ENCODE measurements at places on chromosomes 16 and 17.

DNA sequence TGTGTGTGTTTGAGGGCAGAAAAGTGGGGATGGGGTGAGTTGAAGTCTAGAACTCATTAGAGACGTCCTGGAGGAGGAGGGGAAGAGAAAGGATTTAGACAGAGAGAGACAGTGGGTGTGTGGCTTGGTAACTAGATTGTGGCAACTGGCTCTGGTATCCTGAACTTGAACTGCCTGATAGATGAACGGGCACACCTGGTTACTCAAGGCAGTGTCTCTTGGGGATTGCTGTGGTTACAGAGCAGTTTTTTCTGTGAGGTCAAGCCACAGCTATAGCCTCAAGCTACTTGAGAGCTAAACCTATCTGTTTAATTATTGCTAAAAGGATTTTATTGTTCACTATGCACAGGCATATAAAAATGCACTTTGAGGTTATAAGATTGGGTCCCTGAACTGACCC, 29.8 kb upstream of the MYH2 start:
- no peak for DNase-seq

GRCh38 chr16:3952737-3953131, 72.2 kb upstream of the CREBBP start:
- DNase-seq = no peak

GRCh38 chr16:7390974-7391373, 58.3 kb downstream of the RBFOX1 start:
- DNase-seq = no peak

- DNase-seq = peak; percentile 77
Observed at GRCh38 chr16:85523602-85524364, 89.3 kb upstream of the GSE1 start.

- peak; percentile 60 for DNase-seq
Observed at GRCh38 chr16:4273858-4274311, 1.1 kb upstream of the TFAP4 start.

DNA sequence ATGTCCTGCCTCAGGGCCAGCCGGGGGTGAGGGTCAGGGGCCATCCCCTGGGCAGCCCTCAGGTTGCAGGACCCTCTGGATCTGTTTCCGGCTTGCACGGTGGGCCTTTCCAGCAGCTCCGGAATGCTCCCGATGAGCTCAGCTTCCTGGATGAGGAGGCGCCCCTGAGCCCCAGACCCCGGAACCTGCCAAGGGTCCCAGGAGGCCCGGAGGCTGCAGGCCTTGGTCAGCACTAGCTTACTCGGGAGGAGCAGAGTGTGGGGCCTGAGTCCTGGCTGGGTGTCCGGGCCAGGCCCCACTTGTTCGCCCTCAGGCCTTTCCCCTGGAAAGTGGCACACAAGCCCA, 7.6 kb upstream of the C1QTNF8 start:
- no peak for DNase-seq

DNA sequence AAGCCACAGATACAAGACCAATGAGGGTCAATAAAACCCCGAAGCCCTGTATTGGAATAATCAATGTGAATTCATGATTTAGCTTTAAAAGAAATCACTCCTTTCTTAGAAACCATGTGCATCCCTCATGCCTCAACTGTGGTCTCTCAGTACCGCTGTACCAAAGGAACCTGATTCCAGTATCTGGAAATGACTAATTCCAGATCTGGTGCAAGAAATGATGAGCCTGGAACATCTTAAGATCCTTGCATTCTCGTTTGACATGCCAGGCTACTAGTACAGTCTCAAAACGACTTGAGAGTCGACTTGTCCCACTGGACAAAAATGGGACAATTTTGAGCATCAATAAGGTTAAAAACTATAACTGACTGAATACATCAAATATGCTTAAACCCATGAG, 21.2 kb downstream of the USP31 start:
- DNase-seq = no peak

- DNase-seq = no peak
Observed at GRCh38 chr16:52953215-52953614, 99.5 kb downstream of the CHD9NB start.

DNA sequence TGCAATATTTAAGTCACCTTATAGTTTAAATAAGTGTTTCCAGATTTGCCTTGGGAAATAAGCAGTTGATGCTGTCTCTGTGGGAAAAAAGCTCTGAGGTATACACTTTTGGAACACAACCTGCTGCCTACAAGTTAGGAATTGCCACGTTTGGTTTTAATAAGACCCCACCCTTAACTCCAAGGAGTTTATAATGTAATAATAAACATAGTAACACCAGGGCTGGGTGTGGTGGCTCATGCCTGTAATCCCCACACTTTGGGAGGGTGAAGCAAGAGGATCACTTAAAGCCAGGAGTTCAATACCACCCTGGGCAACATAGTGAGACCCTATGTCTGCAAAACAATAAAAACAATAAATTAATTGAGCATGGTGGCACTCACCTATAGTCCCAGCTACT, 15.9 kb upstream of the SMG1 start:
- no peak for DNase-seq

- no peak for DNase-seq
Observed at GRCh38 chr16:56116577-56116964, 74.7 kb upstream of the GNAO1 start.

GRCh38 chr17:12987120-12987519, 30.7 kb downstream of the ELAC2 start:
- no peak for DNase-seq

GRCh38 chr17:3527896-3528295, 29.7 kb downstream of the TRPV3 start:
- DNase-seq = no peak

DNA sequence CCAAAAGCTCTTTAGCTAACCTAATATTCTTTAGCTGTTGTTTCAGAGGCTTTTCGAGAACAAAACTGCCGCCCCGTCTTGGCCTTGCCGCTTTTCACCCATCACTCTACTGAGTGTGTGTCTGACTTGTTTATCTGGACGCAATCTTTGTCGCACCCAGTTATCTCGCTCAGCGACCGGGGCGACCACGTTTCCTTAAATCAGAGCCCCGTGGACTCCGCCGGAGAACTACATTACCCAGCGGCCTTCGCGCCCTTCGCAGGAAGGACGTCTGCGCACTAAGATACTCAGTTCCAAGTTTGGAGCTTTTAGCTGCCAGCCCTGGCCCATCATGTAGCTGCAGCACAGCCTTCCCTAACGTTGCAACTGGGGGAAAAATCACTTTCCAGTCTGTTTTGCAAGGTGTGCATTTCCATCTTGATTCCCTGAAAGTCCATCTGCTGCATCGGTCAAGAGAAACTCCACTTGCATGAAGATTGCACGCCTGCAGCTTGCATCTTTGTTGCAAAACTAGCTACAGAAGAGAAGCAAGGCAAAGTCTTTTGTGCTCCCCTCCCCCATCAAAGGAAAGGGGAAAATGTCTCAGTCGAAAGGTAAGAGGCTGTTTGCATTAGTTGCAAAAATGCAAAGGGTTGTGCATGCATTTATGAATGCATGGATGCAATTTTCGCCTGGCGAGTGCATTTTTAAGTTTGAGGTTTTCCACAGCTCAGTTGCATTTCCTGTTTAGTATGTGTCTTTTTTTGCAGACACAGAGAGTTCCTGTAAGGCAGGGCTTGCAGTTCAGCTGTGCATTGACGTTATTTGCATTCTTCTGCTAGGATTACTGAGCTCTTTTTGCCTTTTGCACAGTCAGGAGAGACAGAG, at the start of gene MAP2K6:
MAP2K6 (plus strand) TSS at position 290 of the 867 bp plus-strand sequence; CDS start at position 578, 288 bp downstream.
- DNase-seq = peak; percentile 66

GRCh38 chr17:56793531-56793930, 40.2 kb downstream of the C17orf67 start:
- no peak for DNase-seq

DNA sequence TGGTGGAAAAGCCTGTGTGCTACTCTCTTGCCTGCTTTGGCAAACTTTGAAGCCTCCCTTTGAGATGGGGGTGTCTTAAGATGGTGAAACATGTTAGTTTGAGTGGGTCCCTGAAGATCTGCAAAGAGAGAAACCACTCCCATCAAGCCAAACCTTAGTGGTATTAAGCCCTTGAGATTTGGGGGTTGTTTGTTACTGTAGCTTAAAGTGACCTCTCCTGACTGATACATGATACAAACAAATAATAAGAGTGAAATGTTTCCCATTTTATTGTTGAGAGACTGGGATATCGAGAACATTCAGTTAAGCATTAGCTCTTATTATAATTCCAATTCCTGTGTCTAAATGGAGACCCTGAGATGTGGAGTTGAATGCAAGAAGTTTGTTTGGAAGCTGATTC, 63.1 kb downstream of the NT5M start:
- DNase-seq = no peak

- DNase-seq = no peak
Observed at GRCh38 chr16:78566397-78567073, 467.1 kb downstream of the WWOX start.

DNA sequence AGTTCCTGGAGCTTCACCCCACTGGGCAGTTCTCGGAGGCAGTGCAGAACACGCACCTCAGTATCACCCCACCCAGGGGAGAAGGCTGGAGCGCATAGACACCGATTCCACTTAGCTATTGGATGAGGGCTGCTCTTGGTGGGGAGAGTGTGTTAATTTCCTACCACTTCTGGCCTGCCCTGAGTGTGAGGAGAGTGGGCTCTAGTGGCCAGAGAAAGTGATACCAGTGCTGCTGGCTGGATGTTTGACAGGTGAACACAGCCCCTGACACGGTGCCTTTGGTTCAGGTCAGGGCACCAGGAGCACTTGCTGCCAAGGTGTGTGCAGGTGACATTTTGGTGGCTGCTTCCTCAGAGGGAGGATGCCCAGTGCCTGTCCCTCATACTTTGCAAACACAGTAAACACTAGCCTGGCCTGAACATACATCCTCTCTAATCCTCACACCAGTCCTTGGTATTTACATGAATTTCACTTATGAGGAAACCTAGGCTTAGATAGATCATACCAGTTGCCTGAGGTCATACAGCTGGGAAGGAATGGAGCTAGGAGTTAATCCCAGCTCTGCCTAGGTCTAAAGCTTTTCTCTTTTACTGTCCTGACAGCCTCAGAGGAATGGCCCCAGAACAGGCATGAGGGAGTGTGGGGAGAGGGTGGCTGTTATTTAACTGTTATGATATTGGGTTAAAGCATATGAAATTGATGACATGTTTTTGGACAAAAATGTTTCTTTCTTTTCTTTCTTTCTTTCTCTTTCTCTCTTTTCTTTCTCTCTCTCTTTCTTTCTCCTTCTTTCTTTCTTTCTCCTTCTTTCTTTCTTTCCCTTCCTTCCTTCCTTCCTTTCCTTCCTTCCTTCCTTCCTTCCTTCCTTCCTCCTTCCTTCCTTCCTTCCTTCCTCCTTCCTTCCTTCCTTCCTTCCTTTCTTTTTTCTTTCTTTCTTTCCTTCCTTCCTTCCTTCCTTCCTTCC, 21.0 kb upstream of the ITGAX start:
- DNase-seq = no peak

DNA sequence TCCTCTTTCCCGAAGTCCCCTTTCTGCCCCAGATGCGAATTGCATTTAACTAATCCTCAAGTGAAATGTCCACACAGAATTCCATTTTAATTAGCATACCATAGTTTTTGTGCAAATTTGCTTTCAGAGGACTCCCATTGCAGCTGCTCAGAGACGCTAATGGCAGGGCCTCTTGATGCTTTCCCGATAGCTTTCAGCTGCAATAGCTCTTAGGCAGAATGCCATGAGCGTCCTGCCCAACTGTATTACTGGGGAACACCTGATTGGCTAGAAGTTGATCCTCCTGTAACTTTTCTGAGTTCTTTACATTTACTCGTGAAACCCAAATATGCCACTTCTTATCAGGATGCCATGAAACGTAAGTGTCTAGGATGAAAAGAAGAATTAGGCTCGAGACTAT, 203.0 kb downstream of the UTP18 start:
- DNase-seq = no peak

DNA sequence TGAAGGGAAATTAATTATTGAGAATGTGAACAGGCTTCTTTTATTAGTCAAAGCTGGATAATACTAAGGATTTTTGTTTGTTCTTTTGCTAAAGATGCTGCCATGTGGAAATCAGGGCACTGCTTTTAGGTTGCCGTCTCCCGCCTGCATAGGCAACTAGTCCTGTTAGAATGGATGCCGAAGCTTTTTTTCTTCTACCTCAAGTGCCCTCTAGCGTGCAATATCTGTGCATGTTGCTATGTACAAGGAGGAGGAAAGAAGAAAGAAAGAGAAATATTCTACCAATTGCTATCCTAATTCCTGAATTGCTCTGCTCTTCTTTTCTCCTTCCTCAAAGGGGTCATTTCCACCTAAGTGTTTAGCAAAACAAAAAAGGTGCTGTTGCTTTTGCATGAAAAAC, 5.2 kb upstream of the CDH8 start:
- peak; percentile 5 for DNase-seq

DNA sequence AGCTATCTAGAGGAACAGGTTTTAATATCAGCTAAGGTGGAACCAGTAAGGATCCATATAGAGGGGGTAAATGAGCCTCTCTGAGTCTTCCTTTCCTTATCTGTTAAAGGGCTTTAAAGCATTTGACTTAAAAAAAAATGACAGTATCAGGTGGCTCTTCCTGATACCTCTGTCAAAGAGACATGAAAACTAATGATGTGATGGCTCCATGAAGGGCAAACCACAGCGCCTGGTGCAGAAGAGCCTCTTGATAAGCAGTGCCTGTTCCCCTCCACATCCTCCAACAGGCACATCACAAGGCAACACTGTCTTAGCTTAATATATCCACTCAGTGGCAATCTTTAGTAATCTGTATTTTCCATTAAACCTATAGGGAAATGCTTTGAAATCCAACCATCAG, 68.9 kb downstream of the USP31 start:
- DNase-seq = no peak

- no peak for DNase-seq
Observed at GRCh38 chr16:29912087-29912486, 11.8 kb downstream of the ASPHD1 start.

DNA sequence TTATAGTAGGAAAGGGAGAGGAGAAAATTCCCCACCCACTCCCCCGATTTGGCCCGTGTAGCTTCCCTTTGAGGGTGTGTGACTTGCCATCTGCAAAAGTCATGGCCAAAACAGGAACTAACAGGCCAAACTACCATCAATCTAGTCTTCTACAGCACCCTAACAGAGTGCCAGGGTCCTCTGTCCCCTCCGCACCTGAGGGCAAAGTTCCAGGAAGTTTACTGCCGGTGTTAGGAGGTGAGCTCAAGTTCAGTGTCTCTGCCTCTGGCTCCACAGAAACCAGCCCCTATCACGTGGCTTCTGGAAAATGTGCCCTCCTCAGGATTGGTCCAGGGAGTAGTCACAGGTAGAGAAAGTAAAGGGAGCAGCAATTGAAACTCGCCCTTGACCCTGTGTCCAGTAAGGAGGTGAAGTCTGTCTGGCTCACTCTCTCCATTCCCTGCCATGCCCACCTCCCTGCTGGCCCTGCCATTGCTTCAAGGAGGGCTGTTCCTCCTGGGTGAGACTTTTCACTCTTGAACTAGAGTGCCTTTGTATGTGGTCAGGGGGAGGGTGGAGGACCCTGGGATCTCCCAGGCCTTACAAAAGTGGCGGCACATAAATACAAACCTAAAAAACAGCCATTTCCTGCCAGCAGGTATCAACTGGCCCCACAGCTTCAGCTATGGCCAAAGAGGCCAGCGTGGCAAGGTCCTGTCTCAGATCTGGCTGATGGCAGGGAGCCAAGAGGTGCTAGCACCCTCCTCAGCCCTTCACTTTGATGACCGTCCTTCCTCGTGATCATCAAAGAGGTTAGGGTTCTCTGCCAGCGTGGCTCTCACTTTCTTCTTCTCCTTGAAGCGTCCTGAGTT, 5.3 kb downstream of the PRR15L start:
- no peak for DNase-seq

- no peak for DNase-seq
Observed at GRCh38 chr17:80912476-80912875, 79.2 kb upstream of the CHMP6 start.

Measured in H54 (cell line).